Stimulated activated CD4-positive, alpha-beta T cell treated with anti-CD3 and anti-CD28 coated beads, Interleukin-12 subunit alpha, Interleukin-12 subunit beta, amount 100 ng/mL, for 24 hours (primary cell): ENCODE measurements at places on chromosomes 4 and X.

DNA sequence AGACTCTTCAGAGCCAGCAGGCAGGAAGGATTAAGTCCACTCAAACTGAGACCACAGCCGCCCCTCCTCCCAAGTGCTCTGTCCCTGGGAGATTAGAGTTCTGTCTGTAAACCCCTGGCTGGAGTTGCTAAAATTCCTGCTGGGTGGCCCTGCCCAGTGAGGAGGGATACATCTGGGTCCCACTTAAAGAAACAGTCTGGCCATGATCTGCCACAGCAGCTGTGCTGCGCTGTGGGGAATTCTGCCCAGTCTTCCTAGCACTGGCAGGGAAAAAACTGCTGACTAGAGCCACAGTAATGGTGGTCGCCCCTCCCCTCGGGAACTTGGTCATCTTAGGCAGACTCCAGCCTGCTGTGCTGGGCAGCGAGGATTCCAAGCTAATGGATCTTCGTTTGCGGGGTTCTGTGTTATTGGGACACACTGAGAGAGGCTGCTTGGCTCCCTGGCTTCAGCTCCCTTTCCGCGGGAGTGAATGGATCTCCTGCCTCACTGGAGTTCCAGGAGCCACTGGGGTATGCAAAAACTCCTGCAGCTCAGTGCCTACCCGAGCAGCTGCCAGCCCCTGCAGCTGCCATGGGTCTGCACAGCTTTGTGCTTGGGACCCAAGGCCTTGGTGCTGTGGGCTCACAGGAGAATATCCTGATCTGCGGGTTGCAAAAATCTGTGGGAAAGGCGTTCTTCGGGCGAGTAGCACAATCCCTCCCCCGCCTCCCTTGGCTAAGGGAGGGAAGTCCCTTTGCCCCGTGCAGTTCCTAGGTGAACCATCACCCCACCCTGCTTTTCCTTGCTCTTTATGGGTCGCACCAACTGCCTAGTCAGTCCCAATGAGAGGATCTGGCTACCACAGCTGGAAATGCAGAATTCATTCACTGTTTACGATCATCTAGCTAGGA lies 15.7 kb downstream of the ZXDB start:
- DNase-seq = no peak

DNA sequence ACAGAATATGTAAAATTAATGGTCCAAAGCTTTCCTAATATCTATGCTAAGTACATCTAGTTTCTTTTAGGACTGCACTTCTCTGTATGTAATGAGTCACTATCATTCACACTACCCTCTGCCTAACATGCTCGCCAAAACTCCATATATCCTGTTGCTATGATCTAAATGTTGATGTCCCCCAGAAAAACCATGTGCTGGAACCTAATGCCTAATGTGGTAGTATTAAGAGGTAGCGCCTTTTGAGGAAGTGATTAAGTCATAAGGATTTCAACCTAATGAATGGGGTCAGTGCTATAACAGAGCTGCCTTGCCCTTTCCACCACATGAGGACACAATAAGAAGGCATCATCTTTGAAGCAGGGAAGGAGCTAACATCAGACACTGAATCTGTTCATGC lies 34.9 kb upstream of the NFKB1 start:
- DNase-seq = no peak

DNA sequence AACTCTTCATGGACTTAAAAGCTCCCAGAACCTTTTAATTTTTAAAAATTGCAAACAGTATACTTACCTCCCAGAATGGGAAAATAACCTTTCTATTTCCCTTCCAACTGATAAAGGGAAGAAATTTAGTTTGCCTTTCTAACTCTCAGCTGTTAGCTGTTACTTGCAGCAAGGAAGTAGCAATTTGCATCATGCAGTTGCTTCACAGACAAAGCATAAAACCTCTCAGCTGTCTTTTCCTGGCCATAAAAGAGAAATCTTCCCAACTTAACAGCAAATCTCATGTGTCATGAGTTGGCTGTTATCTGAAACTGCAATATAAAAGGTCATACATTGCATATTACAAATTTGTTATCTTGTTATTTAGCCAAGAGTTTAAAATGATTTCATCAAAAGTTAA lies 18.4 kb downstream of the C4orf17 start:
- no peak for DNase-seq

DNA sequence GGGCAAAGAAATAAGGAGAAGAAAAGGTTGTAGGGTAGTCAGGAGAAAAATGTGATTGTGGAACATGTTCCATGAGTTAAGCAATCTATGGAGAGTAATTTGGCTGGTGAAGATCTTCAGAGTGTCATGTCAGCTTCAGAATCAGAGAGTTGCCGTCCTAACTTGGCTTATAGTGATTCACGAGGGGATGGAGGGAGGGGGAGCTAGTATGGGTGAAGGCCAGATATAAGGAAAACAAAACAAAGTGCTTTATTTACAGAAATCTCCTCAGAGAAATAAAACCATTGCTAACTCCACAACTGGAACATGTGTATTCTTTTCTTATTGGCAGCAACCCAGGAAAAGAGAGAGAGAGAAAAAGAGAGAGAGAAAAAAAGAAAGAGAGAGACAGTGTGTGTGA lies 256.5 kb upstream of the NRK start:
- no peak for DNase-seq

DNA sequence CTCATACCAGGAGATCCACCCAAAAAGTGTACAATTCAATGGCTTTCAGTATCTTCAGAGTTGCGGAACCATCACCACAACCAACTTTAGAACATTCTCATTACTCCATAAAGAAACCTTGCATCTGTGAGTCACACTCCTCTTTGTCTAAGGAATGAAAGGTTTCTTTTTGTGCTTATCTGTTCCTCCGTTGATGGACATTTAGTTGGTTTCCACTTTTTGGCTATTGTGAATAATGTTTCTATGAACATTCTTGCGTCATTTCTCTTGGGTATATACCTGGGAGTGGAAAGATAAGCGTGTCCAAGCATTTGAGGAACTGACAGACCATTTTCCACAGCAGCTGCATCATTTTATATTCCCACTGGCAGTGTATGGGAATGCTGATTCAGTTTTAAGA lies 10.6 kb downstream of the FAM184B start:
- DNase-seq = no peak

DNA sequence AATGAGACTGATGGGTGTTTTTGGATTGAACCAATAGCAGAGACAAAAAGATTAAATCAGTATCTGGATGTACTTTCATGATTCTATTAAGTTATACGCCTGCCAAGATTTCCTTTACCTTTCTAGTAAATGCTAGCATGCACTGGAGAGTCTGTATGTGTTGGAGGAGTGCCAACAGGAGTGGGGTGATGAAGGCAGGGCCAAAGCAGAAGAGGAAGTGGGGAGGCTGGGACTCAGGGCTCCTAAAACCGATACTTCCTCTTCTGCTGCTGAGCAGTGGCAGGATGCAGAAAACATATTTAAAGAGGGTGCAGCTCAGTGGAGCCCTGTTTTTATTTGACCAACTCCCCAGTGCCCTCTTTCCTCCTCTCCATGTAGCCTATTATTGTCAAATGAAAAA lies 5.6 kb downstream of the CYSLTR1 start:
- no peak for DNase-seq

GRCh38 chr4:138092060-138092459 lies 150.1 kb downstream of the SLC7A11 start:
- DNase-seq = no peak

GRCh38 chr4:139316733-139317132 lies 14.5 kb upstream of the NDUFC1 start:
- no peak for DNase-seq

GRCh38 chrX:66544181-66544580 lies 94.7 kb downstream of the EDA2R start:
- no peak for DNase-seq

DNA sequence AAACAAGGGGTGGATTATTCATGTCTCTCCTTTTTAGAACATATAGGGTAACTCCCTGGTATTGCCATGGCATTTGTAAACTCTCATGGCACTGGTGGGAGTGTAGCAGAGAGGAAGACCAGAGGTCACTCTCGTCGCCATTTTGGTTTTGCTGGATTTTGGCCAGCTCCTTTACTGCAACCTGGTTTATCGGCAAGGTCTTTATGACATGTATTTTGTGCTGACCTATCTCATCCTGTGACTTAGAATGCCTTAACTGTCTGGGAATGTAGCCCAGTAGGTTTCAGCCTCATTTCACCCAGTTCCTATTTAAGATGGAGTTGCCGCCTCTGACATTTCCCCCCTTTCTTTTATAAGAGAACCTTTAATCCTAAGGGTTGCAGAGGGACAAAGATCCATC lies 45.8 kb downstream of the MGST2 start:
- no peak for DNase-seq

GRCh38 chr4:142383354-142383753 lies 462.7 kb downstream of the INPP4B start:
- DNase-seq = no peak

GRCh38 chrX:153338836-153339235 lies 4.9 kb downstream of the ZNF275 start:
- DNase-seq = no peak
